ENCODE measurements at places on chromosomes 7 and 10.

DNA sequence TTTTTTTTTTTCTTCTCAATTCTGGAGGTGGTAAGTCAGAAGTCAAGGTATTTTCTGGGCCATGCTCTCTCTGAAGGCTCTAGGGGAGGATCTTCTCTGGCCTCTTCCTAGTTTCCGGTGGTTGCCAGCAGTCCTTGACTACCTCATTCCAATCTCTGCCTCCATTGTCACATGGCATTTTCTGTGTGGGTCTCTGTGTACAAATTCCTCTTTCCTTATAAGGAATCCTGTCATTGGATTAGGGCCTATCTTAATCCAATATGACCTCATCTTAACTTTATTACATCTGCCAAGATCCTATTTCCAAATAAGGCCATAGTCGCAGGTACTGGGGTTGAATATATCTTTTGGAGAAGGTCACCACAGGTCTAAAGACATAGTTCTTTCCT lies 129.3 kb upstream of the PRR15 start:
- no peak for DNase-seq

DNA sequence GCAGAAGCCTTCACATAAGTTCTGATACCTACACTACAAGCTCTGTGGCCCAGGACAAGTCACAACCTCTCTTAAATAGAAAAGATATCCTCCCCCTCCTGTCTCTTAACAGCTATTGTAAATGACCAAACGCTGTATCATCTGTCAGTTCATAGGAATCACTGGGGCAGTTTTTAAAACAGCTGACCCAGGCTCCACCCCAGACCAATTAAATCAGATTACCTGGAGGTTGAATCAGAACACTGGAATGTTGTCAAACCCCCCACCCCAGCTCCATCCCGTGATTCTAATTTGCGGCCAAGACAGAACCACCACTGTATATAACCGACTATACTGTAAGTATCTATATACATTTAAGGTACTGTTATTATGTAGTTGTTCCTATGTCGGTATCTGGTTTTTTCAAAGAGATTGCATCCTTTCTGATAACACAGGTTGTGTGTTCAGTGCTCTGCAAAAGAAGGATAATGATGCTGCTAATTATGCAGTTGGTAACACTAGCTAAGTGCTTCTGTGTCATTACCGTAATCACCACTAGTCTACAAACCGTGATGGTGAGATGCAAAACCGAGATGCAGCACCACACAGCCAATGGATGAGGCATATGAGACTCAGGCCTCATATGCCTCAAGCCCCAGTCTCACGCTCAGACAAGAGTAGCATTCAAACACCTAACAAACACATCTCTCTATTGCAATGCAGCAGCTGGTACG lies 47.4 kb downstream of the TNS3 start:
- no peak for DNase-seq

- DNase-seq = no peak
These were observed 101.4 kb downstream of the MTPAP start for GRCh38 chr10:30247704-30248103.

DNA sequence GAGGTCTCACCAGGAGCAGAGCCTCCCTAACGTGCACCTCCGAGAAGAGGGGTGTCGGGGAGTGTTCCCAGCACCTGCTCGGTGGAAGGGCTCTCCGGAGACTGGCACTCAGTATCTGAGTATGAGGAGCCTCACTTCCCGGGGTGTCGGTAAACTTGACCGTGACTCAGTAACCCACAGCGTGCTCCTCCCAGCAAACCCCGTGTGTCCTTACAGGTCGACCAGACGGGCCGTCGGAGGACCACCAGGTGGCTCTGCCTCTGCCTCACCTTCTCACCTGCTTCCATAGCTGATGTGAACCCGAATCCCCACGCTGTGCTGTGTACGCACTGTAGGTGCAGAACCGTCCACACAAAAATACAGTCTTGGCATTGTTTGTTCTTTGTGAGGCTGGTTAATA lies 29.0 kb upstream of the KNDC1 start:
- DNase-seq = no peak

DNA sequence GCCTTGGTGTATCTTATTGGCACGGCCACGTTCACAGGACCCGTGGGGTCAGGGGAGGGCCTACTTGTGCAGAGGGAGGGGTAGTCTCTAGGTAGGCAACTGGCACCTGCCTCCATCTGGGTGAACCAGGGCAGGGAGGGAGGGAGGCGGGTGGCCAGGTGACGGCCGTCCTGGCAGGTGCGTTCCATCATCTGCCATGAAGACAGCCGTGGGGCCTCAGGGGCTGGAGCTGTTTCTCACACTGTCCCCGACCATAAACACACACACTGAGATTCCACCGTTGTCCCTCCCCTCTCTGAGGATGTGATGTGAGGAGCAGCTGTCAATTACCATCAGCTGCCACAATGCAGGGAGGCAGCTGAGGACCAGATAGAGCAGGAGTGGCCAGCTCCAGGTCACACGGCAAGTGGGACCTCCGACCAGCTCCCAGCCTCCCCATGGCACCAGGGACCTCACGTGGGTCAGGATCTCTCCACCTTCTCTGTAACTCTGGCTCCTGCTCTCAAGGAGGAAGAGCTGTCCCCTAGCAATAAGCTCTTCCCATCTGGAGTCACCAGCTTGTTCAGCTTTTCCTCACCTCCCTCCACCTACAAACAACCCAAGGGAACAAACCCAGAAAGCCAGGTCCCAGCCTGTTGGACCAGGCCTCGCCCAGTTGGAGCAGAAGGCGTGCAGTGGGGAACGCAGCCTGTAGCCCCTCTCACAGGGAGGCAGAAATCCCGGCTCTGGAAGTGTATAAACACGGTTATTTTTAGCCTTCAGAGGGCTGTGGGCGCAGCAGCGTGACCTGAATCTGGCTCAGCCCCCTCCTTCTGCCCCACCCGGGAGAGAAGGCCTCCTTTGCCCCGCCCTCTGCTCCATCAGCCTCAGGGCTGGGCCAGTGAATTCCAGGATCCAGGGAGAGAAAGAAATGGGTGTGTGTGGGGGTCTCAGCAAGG lies 33.1 kb downstream of the ZMIZ1 start:
- DNase-seq = peak; percentile 22

- no peak for DNase-seq
These were observed 5.8 kb upstream of the C1QL3 start for GRCh38 chr10:16527452-16527851.

DNA sequence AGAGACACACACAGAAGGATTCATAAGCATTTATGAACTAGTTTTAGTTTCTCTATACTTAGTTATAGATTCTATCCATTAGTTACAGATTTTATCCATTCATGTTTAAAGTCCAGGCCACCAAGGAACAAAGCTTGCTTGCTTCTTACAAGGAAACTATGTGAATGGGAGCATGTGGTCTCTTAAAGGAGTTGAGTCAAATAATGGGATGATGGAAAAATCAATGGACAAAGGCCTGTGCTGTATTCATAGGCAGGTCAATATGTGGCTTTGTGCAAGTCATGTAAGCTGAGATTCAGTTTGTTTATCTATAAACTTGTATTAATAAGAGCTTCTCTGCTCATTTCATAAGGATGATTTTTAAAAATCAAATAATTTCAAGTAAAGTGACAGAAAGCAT lies 172.8 kb upstream of the CDK1 start:
- DNase-seq = no peak

DNA sequence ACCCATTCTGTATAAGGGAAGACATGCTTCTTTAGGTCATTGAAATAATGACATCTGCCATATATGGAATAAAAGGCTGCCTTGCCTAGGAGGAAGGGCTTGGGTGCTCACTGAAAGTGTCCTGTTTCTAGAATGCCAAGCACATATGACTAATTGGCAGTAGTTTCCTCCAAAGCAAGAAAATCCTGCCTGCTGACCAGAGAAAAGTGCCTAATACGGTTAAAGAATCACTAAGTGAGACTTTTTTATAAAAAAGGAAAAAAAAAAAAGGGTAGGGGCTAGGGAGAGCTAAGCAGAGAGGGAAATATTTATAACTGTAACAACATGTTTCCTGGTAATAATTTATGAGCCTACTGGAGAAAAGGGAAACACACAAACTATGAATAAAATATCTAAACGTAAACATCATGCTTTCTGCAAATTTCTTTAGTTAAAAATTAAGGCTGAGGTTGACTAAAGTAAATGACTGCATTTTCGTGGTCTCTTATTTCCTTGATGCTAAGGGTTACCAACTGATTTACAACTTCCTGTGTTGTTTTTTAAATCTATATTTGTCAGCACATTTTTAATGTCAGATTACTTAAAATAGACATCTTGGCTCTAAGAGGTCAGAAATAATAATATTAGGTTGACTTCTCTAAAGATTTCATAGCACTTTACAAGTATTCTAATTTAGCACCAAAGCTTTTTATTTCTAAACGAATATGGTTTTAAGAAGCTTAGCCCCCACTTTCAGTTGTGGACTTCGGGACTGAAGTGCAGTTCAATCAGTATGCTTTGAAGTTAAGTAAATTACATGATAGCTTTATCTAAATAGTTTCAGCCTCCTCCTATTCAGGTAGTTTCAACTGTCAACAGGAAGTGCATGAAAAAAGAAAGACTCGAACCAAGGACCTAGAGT lies 89.6 kb downstream of the CABCOCO1 start:
- peak; percentile 54 for DNase-seq

DNA sequence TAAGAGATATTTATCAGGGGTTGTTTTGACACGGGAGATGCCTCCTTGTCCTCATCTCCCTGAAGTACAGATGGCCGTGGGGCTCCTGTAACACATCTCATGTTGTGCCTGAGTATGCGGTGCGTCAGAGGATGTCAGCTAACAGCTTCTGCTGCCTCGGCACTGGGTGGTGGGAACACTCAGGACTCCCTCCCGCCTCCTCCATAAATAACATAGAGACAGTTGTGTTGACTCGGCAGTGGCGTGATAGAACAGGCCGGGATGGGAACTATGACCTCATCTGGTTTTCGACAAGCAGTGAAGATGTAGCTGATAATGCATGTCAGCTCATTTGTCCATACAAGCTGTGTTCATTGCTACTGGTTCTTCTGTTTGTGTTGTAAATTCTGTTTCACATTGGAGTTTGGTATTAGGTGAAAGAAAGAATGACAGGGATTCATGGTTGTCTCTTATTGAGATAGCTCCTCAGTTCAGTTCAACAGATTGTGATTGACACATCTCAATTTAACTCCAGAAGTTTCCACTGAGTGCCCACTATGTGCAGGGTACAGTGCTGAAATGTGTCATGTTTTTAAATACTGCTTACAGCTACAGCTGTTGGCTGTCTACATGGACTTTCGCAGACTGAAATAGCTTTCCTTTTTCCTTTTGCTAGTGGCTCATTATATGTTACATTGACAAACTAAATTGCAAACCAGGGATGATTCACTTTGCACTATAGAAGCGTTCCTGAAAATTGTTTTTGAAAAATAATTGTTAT lies 87.4 kb downstream of the CHN2 start:
- DNase-seq = no peak

- no peak for DNase-seq
These were observed 527.0 kb downstream of the NEBL start for GRCh38 chr10:20369863-20370736.

GRCh38 chr7:128842674-128843641 lies 12.8 kb downstream of the FLNC start:
- DNase-seq = no peak

- DNase-seq = no peak
These were observed 25.5 kb downstream of the C10orf105 start for GRCh38 chr10:71694039-71694501.

GRCh38 chr10:112716924-112717413 lies 233.1 kb upstream of the TCF7L2 start:
- peak; percentile 83 for DNase-seq

GRCh38 chr10:101054351-101054750 lies 7.4 kb upstream of the KAZALD1 start:
- DNase-seq = no peak

- no peak for DNase-seq
These were observed 97.7 kb upstream of the RPA3 start for GRCh38 chr7:7816084-7816483.

DNA sequence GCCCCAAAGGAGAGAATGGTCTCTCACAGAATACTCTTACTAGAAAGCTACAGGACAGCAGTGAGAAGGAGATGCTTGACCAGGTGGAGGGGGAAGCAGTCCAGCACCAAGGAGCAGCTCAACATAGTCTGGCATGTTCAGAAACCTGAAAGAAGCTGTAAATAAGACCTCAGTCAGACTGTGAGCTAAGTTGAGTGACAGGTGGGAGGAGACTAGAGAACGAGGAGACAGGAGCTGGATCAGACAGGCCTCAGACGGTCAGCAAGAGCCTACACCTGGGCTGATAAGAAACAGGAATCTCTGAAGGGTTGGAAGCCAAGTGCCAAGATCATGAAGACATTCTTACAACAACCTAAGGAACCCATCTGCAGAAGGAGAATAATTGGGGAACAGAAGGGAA lies 54.5 kb downstream of the ELMO1 start:
- no peak for DNase-seq

DNA sequence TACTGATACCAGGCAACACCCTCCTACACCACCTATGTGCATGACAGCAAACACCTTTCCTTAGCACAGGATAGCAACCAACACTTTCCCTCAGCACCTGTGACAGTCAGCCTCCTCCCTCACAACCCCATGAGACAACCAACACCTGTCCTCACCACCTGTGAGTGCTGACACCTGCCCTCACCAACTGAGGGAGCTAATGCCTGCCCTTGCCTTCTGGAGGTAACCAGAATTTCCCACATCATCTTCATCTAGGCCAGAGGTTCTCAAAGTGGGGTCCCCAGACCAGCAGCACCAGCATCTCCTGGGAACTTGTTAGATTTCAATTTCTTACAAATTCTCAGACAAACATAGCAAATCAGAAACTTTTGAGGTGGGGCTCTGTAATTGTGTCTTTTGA lies 112.5 kb downstream of the GRID1 start:
- no peak for DNase-seq

DNA sequence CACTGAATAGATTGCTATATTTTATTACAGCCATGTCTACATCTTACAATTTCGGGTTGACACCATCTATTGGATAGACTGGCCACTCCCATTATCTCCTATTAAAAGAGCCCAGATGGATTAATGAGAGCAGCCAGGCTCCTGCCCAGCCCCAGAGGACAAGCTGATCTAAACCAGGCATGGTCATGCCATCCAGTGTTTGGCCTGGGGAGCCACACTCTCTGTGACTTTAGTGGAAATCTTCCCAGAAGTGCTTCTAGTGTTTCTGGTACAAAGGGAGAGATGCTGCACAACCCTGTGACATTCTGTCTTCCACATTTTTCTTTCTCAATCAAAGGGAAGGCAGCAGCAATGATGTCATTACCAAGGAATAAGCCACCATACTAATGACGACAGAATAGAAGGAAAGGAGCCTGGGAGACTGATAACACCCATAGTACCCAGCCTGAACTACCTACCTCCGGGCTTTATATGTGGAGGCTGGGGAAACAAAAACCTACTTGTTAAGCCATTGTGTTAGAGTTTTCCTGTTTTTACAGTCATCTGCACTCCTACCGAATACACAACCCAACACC lies 5.0 kb downstream of the NEBL start:
- DNase-seq = no peak

GRCh38 chr10:97388152-97388551 lies 13.0 kb downstream of the RRP12 start:
- DNase-seq = no peak

DNA sequence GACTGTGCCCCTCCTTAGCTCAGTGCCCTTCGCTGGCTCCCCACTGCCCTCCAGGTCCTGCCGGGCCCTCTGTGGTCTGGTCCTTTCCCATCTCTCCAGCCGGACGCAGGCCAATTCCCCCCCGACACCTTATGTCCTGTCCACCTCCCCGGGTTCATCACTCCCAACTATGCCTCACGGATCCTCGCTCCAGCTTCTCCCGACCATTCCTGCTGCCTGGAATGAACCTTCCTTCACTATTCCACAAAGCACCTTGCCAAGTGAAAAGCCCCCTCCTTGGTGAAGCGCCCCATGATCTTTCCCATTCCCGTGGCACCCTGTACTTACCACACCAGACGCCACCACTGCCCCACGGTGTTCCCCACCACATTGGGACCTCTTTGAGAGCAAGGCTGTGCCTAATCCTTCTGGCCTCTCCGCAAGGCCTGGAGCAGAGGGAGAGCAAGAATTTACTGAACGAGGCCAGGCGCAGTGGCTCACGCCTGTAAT lies 47.2 kb downstream of the TMEM270 start:
- DNase-seq = no peak

All from fibroblast of gingiva (primary cell).